Stimulated activated CD4-positive, alpha-beta T cell treated with anti-CD3 and anti-CD28 coated beads, Interleukin-12 subunit alpha, Interleukin-12 subunit beta, amount 100 ng/mL, for 48 hours (primary cell): ENCODE measurements at places on chromosomes 12 and 14.

GRCh38 chr12:3592856-3593625 is 102.0 kb downstream of the PRMT8 start:
- DNase-seq = no peak

DNA sequence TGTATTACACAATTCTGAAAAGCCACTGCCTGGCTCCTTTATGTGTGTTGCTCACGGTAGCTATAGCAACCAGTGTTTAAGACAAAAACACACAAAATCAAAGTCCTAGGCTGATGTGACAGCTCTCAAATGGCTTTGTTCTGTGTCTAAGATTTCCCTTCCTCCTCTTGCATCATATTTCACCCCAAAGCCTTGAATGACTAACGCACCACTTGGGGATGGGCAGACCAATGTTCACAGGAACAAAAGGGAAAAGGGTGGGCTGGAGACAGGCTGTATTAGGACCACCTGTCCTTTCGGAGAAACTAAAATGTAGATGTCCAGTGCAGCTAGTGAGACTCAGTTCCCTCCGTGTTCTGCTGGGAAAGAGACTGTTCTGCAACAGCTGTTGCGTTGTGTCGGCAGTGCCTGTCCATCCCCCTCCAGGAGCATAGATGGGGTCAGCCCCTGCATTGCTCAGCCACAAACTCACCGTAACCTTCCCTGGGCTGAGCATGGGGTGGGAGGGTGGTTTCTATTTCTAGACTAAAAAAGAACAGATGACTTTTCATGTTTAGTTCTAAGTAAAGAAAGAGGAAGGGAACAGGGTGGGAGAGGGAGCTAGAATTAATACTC is 26.8 kb upstream of the DAAM1 start:
- DNase-seq = no peak

- DNase-seq = no peak
Measured at GRCh38 chr12:52338241-52338960, 17.2 kb upstream of the KRT83 start.

DNA sequence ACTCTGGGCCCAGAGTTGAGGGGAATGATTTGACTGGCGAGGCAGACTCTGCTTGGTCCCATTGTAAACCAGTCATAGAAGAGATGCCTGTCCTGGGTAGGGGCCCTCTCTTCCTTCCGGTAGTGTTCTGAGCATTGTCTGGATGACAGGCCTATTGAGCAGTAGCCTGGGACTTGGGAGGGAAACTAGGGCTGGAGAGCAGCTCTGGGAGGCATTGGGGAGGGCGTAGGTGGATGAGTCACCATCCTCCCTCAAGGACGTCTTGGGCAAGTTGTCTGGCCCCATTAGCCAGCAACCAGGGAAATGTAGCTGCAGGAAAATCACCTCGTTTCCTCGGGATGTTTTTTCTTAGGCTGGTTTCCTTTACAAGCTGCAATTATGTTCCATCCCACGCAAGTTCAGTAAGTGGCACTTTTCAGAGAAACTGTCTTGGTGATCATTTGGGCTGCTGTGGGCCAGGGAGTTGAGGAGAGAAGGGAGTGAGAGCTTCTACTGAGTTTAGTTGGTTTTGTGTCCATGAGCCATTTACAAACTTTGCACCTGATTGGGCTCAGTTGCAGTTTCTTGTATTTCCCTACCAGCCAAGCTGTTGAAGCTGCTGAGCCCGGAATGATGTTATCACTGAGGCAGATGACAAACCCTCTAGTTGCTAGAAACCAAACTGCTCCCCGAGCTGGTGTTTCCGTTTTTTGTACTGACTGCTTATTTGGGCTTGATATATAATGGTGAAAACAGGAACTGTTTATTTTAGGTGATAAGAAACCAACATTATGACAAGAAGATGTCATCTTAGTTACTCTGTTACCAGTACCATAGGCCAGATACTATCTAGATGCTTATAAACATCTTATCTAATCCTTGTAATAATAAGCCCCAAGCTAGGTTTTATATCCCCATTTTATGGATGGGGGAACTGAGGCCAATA is 147.6 kb downstream of the CHST11 start:
- peak; percentile 33 for DNase-seq

DNA sequence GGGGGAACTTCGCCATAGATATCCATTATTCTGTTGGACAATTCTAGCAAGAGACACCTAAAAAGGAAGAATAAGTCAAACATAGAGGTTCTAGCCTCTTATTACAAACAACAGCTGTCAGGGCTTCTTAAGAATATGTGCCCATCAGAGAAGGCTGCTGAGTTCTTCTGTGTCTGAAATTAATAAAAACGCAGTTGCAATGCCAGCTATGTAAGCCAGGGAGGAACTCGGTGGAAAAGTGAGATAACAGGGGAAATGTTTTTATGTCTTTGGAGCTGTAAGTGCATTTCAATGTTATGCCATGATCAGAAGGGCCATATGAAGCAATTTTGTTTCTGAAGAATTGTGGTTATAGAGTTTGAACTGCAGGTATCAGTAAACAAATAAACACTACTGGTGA is 95.0 kb downstream of the SYT1 start:
- DNase-seq = no peak

GRCh38 chr12:87923361-87923760 is 105.8 kb downstream of the C12orf50 start:
- no peak for DNase-seq

GRCh38 chr12:132597333-132598316 is 12.8 kb downstream of the LRCOL1 start:
- no peak for DNase-seq

DNA sequence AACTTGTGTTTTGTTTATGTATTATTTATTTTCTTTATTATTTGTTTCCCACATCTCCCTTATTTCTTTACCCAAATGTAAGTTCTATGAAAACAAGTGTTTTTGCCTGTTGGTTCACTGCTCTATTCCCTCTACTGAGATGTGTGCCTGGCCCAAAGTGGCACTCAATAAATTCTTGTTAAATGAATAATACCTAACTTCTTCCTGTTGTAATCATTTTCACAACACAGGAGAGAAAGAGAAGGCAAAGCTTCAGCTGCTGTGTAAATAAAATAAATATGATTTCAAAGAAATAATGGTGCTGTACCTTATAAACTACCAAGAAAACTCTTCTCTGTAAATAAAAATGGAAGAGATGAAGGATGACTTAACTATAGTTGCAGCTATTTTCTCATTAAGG is 116.2 kb downstream of the TRHDE start:
- no peak for DNase-seq

DNA sequence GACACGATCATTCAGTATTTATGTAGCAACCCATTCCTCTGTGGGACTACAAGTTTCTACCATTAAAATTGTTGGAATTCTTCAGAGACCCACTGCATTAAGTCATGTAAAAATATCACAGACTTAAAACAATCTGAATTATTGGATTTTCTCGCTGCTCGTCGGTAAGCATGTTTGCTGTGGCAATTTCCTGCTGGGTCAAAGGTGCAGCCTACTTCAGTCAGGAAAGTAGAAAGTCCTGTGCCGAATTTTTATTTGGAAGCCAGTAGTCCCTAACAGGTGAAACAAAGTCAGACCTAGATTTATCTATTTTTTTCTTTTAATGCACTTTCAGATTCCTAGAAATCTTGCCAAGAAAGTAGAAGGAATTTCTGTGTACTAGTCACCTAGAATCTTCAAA is 110.4 kb upstream of the MYL2 start:
- DNase-seq = no peak

DNA sequence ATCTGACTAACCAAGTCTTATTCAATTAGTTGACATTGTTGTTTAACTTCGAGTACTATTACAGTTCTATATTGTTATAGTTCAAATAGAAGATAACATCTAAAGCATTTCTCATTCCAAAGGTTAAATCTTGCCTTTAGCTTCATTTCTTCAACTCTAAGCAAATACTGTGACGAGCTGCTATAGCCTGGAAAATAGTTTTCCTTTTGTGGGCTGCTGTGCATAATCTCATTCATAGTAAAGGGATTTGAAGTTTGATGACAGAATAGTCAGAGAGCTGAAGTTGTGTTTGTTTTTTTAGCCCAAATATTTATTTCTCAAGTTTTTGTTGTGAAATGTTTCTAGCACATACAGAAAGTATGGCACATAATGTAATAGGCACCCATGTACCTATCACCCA is 13.4 kb downstream of the PSEN1 start:
- no peak for DNase-seq

GRCh38 chr12:72738811-72739210 is 466.6 kb downstream of the TRHDE start:
- DNase-seq = no peak

GRCh38 chr12:58408516-58408915 is 467.1 kb downstream of the ATP23 start:
- DNase-seq = no peak

- DNase-seq = no peak
Measured at GRCh38 chr12:93174473-93174872, 203.3 kb upstream of the NUDT4 start.
